T-cell (primary cell): ENCODE measurements at places on chromosomes 16 and 17. TPM values are rescaled to one million over a fixed set of nuclear protein-coding genes. Genes with fewer than 3 reads are reported as not detected.

DNA sequence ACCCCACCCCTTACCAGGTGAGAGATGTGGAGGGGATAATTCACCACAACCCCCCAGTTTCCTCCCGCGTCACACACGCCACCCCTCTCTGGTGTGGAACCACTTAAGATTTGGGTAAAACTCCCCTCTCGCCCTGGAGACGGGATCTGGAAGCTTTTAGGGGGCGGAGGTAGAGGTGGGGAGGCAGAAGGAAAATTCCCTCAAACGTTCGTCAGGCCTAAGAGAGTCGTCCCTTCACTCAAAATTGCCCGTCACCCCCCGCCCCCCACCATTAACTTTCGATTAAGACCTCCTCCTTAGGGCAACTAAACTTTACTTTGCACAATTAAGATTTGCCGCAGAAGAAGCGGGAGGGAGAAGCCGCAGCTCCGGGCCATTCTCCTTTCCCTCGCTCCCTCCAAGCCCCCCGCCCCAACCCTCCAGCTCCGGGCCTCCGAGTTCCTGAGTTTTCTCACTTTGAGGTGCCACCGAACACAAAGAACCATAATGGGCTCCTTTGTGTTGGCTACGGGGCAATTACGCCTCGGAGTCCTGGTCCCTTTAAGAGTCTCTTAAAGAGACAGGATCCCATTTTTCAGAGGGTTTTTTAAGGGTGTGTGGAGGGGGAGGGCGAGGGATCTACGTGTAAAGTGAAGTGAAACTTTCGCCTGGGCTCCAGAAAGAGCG is 985 bp upstream of the FZD2 start:
- no peak for DNase-seq

GRCh38 chr16:16945207-16945606 is 525.6 kb downstream of the XYLT1 start:
- DNase-seq: no peak

Gene GFAP
- total RNA-seq: not detected

Gene ADAP2
- 1.7 TPM for total RNA-seq
